Vagina (tissue), 2 donors: ENCODE measurements at places on chromosomes 3 and 15. TPM values are rescaled to one million over a fixed set of nuclear protein-coding genes. Genes with fewer than 3 reads are reported as not detected.

GRCh38 chr15:61011576-61012336, 217.3 kb downstream of the RORA start:
- no peak for DNase-seq

DNA sequence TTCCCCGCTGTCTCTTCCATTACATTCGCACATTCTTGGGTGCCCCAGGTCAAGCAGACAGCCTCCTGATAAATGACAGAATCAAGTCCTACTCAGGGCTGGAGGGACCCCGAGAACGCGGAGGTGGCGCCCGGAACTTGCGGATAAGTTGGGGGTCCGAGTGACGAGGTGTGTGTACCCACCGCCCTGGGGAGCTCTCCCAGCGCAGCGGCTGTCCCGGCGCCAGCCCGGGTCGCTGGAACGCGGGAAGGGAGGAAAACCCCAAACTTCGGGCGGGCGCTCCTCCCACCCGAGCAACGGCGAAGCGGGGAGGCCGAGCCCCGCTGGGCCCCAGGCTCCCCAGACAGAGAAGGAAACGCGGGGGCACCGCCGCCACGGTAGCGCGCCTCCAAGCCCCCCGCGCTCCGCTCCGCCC, 550 bp downstream of the CLN6 start:
- no peak for DNase-seq

- no peak for DNase-seq
Observed at GRCh38 chr15:95284492-95284891, 1046.0 kb upstream of the NR2F2 start.

DNA sequence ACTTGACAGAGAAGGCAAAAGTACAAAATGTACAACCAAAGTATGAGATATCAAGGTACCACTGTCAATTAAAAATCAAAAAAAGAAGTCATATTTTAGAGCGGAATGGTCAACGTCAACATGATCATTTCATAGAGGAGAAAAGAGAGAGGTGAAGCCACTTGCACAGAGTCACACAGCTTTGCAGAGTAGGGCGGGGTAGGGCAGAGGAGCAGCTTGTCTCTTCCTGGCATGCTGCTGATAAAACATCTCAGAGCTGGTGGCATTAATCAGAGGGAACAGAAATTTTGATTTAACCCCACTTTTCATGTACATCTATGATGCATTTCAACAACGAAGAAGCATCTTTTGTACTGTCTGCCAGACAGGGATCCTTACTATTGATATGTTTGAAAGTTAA, 5.2 kb upstream of the IGF1R start:
- no peak for DNase-seq

IMPG2 gene
- total RNA-seq, result 0.25 TPM

DNA sequence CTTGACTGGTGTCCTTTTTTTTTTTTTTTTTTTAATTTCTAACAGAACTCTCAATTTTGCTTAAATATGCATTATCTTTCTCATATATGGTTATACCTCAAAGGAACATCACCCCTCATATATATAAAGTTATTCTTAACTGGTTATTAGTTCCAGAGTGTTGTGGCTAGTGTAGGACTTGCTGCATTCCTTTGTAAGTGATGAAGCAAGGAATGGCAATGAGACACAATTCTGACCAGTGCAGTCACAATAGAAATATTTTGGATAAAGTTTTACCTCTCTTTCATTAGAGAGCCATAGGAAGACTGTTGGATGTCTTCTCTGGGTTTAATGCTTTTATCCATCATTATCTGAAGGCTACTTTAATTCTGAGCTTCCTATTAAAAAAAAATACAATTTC, 75.5 kb upstream of the CBLB start:
- no peak for DNase-seq

DNA sequence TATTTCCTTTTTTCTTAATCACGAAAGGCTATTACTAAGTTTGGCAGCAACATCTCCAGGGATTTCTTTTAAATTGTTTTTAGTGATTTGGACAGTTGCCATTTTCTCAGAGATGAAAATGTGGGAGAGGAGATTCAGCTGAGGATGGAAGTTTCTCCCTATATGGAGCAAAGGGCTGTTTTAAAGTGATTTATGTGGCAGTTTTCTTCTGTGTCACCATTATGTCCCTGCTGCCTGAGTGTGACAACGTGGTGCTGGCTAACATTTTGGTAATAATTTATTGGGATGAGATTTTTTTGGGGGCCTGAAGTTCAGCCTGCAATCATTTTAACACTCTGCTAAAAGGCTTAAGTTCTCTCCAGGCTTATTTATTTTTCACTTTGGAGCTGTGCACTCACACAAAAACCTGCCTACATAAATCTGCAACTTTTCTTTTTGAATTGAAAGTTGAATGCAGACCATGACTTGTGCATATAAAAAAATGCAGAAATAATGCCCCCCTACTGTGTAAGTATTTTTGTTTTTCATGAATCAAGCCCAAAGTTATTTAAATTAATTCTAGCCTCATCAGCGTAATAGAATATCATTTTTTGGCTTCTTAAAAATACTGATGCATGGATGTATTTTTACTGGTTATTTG, 210.9 kb downstream of the ZIC1 start:
- DNase-seq, result no peak

TMPRSS7 gene
- total RNA-seq, result not detected
